ENCODE measurements at places on chromosomes 13 and 19.
A peak's percentile ranks its signal among the peaks of the same experiment; 100 is the strongest.

DNA sequence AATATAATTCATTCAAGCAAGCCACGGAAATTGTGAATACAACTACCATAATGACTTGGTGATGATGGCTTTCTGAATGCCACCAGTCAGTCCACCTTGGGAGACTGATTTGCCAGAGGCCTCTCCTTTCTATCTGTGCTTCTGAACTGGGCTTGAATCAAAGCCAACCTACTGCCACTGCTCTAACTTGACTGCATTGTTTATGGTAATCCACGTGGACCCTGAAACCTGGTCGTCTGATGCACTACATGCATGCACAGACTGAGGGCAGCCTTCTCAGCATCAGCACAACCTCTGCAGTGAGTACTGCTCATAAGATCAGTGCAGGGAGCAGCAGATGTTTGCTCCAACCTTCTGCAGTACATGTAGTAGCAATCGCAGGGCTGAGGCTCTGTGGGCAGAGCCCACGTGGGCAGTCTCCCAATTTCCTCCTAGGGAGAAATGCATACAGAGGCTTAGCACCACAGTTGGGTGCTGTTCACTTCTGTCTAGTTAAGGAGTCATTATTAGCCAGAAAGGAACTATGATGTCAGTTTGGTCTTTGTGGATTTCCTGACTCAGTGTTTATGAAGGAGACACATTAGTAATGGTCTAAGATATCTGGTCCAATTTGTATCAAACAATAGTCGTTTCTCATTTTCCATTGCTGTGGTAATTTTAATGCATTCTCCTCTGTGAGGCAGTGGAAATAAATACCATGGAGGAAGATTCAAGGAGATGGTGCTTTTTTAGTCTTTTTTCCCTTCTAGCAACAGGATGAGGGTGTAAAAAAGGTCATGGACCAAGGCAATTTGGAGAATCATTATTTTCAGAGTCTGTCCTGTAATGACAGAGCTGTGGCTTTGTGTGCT is 82.5 kb downstream of the AKAP11 start:
- no peak for DNase-seq

DNA sequence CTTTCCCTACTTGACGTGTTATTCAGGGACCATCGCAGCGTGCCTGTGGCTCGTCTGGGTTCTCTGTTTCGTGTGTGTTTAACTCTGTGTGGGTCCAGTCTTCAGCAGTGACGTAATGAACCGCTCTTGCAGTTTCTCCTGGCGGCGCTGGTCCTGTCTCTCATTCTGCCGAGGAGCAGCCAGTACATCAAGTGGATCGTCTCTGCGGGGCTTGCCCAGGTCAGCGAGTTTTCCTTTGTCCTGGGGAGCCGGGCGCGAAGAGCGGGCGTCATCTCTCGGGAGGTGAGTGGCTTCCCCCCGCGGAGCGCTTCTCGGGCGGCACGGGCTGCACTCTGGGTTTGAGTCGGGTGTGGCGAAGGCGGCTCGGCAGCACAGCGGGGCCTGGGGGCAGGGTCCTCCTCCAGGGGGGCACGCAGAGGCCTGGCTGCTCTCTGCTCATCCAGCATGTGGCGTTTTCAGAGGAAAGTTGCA is 36.3 kb upstream of the TFDP1 start:
- peak; percentile 69 for DNase-seq

DNA sequence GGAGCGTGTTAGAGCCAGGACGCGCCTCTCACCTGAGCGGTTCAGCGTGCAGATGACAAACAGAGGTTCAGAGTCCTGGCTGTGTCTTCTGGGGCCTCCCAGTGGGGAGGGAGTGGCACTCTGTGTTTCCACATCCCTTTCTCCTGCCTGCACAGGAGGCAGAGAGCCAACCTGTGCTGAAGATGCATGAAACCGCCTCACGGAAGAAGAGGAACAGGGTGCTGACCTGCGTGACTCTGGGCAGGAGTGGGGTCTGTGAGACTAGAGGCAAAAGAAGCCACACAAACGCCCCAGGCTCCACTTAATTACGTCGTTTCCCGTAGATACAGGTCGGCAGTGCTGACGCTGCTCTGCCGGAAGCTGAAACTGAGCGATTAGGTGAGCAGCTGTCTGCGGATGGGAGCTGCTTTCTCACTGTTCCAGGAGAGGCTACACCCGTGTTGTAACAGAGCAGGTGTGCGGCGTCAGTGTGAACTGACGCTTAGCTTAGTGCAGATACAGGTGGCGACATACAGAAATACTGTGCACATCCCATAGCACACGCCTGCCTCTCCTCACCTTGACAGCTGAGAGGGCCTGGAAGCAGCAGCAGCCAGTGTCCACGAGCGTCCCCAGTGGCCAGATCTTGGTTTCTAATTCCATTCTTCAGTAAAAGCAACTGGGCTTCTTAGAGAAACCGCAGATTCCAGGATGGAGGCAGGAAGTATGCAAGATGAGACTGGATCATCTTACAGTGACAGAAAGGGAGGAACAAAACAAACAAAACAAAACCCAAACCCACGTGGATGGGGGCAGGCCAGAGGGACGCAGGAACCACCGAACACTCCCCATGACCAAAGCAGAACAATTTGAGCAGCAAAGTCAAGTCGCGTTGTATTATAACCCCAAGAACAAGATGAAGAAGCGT is 37.7 kb upstream of the MCF2L start:
- no peak for DNase-seq

DNA sequence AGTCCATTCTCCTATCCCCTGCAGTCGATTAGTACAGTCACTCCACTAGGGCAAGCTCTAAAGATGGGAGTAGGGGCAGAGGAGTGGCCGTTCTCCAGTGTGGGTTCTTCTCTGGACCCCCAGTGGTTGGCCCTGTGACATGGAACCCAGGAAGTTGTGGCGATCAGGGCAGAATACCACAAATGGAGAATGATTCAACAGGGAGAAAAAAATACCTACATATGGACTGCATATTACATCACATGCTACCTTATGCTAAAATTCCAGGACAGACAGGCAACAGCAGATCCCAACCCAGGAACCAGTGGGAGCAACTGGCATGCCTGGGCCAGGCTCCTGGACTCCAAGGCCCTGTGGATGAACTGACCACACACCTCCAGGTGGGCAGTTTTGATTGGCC is 20.4 kb downstream of the POU2F2 start:
- no peak for DNase-seq

GRCh38 chr19:54001496-54001895 is 10.1 kb downstream of the CACNG6 start:
- DNase-seq: no peak

- DNase-seq: no peak
Observed at GRCh38 chr19:43224855-43225253, 19.4 kb upstream of the PSG4 start.

- DNase-seq: no peak
Observed at GRCh38 chr13:42064259-42064658, 15.8 kb downstream of the DGKH start.

GRCh38 chr13:76764916-76765315 is 121.3 kb downstream of the KCTD12 start:
- DNase-seq: no peak

DNA sequence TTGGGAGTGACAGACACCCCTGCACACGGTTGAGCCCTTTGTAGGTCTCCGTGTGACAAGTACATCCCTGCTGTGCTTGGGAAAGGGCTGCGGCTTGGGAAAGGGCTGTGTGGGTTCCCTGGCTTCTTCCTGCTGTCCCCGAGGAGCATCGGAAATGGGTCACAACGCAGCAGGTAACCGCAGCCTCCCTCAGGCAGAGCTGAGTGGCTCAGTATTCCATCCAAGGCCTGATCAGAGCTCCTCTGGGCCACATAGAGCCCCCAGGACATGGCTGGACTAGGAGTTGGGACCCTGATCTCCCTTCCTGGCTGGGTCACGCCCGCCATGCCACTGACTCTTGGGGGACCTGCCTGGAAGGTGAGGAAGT is 16.3 kb downstream of the TECR start:
- no peak for DNase-seq

- DNase-seq: no peak
Observed at GRCh38 chr13:37448153-37448552, 150.4 kb downstream of the POSTN start.

GRCh38 chr13:46134961-46135522 is 30.2 kb upstream of the CPB2 start:
- DNase-seq: no peak

GRCh38 chr13:67854990-67855389 is 624.9 kb upstream of the PCDH9 start:
- DNase-seq: no peak

DNA sequence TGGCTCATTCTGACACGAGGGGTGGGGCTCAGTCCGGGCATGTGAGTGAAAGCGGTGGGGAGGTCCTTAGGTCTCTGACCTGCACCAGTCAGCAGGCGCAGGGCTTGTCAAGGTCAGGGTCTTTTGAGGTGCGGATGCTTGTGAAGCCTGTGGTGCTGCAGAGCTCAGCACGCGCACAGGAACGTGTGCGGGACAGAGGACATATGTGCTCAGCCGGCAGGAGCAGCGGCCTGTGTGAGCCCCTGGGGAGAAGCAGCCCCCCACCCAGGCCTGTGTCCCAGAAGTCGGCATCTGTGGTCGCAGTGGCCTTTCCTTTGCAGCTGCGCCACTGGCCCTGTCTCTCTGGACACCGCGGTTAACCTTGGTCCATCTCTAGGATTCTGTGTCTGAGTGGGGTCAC is 30.9 kb downstream of the ATP4B start:
- no peak for DNase-seq

GRCh38 chr19:4109626-4109945 is 14.3 kb downstream of the MAP2K2 start:
- DNase-seq: no peak

DNA sequence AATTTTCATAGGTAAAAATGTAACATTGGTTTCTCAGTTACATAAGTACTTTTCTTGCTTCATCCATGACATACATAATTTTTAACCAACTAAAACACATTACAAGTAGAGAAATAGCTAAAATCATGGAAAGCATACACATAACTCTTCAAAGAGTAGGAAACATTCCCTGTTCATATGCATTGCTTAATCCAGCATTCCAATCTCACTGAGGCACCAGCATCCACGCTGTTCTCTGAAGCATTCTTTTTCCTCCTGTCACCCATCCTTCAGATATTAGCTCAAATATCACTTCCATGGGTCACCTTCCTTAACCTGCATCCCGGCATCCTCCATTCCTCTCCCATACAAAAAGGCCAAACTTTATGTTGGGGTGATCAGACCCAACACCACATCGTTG is 79.1 kb downstream of the ZNF254 start:
- DNase-seq: no peak

- no peak for DNase-seq
Observed at GRCh38 chr13:113889467-113889866, 25.6 kb upstream of the GAS6 start.

GRCh38 chr19:52007451-52007805 is 583 bp downstream of the ZNF615 start:
- DNase-seq: no peak

GRCh38 chr13:74253161-74253560 is 119.0 kb upstream of the KLF12 start:
- no peak for DNase-seq

GRCh38 chr13:74533226-74533625 is 399.0 kb upstream of the KLF12 start:
- DNase-seq: no peak

GRCh38 chr13:50611117-50611781 is 232.2 kb downstream of the DLEU7 start:
- DNase-seq: no peak

GRCh38 chr13:109331898-109332297 is 454.5 kb downstream of the IRS2 start:
- no peak for DNase-seq

DNA sequence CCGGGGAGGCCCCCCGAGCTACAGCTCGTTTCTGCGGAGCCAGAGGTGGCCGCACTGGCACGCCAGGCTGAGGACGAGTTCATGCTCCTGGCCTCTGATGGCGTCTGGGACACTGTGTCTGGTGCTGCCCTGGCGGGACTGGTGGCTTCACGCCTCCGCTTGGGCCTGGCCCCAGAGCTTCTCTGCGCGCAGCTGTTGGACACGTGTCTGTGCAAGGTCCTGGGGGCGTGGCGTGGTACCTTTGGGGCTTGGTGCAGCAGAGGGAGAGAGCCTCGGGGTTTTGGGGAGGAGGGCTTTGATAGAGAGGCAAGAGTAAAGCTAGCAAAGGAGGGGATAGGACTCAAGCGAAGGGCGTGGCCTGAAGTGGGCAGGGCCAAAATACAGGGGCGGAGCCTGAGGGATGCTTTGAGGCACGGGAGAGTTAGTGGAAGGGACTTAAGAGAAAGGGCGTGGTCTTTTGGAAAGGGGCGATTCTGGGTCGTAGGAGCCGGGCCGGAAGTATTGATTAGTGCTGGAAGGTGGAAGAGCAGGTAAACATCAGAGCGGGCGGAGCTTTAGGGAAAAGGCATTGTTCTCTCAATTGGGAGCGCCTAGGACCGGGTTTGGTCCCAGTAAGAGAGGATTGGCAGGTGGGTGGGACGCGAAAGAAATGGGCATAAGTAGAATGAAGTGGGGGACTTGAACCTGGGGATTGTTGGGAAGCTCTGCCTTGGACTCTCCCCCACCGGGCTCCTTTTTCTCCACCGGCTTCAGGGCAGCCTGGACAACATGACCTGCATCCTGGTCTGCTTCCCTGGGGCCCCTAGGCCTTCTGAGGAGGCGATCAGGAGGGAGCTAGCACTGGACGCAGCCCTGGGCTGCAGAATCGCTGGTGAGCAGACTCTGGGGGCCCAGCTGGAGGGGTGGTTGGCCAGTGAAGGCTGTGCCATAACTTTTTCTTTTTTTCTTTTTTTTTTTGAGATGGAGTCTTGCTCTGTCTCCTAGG is 1.2 kb downstream of the PPM1N start:
- DNase-seq: no peak

- no peak for DNase-seq
Observed at GRCh38 chr13:70518081-70518480, 409.8 kb upstream of the KLHL1 start.

DNA sequence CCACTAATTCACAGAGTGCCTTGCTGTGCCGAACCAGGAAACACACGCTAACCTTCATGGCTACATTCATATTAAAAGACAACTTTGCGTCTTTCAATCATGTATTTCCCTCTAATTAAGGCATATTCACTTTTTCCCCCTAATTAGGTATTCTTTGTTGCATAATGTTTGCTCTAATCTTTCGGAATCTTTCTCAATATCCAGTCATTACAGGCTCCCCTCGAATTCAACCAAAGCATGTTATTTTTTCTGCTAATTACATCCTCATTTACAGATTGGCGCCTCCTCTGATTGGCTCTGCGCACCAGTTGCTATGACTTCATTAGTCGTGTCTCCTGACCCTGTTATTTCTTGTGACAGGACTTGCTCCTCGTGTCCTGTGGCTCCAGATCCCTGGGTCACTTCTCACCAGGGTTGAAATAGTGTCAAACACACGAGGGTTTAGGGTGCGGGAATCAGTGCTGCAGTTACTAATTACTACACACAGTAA is 226.7 kb upstream of the TSHZ3 start:
- DNase-seq: peak; percentile 85

DNA sequence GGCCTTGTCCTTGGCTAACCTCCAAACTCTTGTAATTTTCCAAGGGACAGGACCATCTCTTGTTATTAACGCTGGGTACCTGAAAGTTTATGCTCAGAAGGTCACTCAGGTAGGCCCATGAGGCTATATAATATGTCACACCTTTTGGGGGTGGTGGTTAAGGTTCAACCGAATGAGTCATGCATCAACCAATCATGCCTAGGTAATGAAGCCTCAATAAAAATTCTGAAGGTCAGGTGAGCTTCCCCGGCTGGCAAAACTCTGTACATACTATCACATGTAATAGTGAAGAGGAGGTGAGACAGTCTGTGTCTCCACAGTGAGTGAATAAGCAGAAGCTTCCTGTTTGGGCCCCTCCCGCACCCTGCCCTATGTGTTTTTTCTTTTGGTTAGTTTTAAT is 424.9 kb downstream of the PCDH17 start:
- no peak for DNase-seq
